Globus pallidus (tissue), 1 donor: ENCODE measurements at places on chromosomes 2 and 18.

DNA sequence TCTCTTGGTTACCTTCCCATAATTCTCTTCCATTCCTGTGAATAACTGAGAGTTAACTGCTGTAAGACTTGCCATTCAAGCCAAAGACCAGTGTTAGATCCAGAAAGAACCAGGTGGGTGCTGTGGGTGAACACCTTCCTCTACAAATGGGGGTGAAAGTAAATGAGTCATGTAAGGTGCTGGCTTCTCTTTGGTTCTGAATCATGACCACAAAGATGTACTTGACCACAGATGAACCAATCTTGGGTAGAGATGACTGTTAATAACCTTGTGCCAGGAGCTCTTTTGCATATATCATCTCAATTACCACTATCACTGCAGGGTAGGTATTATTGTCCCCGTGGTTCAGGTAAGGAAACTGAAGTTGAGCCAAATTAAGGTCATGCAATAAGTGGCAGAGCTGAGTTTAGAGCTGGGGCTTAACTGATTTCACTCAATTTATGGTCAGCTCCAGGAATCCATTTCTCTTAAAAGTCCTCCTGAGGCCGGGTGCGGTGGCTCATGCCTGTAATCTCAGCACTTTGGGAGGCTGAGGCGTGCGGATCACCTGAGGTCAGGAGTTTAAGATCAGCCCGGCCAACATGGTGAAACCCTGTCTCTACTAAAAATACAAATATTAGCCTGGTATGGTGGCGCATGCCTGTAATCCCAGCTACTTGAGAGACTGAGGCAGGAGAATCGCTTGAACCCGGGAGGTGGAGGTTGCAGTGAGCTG, 244.9 kb upstream of the CXCR4 start:
- DNase-seq: no peak

DNA sequence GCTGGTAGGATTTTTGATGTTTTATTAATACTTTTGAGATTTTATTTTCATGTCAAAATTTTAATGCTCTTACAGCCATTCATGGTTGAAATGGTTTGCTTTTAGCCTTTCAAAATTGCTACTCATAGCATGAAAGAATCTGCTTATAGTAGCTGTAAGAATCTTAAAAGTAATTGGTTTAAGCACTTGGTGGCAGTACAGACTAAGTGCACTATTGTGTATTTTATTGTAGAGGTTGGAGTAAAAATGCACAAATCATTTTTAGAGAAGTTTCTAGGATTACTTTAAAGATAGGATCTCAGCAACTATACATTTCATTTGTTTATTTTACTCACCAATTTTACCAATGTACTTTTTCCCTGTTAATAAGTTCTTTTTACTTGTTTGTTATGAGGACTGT, 205.8 kb downstream of the SPAG16 start:
- peak; percentile 2 for DNase-seq

GRCh38 chr2:70525032-70525431, 28.6 kb downstream of the TGFA start:
- DNase-seq: no peak

DNA sequence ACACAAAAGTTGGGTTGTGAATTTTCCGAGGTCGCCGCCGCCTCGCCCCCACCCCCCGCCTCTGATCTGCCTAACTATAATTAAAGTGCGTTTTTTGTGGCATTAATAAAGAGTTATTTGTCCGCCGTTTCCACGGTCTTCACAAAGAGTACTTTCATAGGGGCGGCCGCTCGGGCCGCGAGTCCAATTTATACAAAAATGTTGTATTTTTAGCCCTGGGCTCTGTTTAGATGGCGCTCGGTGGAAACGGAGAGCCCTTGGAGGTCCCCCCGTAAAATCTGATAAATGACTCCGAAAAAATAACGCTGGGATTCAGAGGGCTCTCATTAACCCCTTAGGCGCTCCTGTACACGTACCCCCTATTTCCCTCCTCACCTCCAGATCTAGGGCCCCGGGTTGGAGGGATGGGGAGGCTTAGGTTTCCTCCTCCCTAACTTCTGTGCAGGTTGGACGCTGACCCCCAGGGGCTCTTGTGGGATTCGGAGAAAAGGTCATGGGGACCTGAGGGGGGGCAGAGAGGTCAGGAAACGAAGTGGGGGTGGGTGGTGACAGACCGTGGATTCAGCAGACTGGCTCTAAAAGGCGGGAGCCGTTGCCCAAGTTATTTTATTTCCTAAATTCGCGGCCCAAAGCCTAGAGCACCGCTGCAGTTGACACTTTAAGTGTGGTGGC, 1.9 kb downstream of the CYP26B1 start:
- no peak for DNase-seq
